Tongue (tissue), 3 donors: ENCODE measurements at places on chromosomes 13 and 19.
A peak's percentile ranks its signal among the peaks of the same experiment; 100 is the strongest.

DNA sequence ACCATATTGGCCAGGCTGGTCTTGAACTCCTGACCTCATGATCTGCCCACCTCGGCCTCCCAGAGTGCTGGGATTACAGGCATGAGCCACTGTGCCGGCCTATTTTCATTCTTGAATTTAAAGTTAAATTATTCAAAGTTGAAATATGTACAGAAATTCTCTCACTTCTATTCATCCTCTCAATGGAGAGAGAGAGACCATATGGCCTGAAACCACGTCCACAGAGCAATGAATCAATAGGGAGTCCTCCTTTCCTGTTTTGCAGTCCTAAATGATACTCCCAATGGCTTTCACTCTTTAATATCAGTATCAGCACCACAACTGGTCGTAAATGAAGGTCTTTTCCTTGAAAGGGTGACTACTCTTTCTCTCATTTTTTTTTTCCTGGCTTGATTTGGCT lies 30.5 kb upstream of the KCTD4 start:
- no peak for DNase-seq

GRCh38 chr19:16496613-16496983 lies 404 bp downstream of the C19orf44 start:
- no peak for DNase-seq

DNA sequence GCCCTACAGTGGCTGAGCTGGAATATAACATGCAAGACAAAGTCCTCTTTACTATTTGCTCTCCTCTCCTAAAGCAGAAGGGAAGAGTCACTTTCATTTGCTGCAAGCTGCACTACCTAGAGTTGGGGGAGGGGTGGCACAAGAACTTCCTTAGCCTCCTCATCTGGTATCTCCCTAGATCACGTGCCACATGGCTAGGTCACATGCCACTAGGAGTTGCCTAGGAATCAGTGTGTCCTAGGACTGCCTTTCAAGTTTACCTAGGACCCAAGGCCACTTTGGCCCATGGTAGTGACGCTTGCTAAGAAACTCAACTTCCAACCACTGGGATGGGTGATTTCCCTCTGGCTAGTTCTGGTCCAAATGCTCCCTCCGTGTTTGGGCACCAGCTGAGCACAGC lies 625.2 kb downstream of the DIAPH3 start:
- DNase-seq, result no peak

DNA sequence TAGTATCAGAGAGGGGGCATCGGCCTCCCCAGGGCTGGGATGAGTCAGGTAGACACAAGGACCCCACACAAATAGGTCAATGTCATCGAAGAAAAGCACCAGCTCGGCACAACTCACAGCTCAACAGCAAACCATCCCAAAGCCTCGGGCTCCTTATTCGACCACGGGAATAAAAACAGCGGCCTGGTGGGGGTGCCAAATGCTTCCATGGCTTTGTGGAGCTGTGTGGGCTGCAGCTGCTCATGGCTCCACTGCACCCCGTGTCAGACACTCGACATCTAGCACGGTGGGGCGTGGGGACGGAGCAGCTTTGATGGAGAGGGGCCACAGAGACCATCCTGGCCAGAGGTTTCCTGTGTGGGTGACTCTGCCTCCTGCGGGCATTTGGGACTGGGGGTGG lies 212.5 kb upstream of the SOX1 start:
- DNase-seq, result no peak

GRCh38 chr19:2724148-2724557 lies 3.0 kb upstream of the DIRAS1 start:
- no peak for DNase-seq

DNA sequence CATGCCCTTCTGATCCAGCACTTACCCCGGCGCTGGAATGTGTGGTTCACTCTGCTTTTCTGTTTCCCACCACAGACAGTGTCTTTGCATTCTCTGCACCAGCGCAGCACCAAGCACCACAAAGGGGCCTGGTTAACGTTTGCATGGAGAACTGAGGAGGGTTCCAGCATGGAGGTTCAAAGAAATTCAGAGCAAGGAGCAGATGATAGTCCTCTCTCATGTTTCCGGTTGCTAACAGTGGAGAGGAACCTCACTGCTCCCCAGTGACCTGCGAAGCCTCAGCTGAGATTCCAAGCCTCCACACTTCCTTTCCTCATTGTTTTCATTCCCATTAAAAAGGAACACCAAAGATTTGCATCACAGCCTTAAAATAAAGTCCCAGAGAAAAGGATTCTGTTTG lies 99.7 kb downstream of the STARD13 start:
- DNase-seq, result no peak

- no peak for DNase-seq
Measured at GRCh38 chr13:87093399-87093798, 577.8 kb upstream of the SLITRK5 start.

DNA sequence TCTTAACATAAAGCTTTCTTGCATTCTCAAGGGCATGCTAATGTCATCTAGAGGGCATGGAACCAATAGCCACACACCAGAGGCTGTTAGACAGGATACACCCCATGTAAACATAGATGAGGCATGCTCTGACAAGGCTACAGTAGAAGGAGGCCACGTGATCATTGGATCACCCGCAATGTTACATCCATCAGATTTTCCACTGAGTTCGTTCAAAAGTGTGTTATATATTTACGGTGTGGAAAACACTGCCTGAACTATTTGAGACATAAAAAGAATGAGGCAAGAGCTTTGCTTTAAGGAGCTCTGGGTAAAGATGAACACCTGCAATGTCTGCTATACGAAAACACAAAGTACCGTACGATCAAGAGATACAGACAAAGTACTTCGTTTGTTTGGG lies 817.5 kb upstream of the SLC10A2 start:
- DNase-seq, result peak; percentile 66

GRCh38 chr13:109146393-109146792 lies 517.0 kb downstream of the MYO16 start:
- DNase-seq, result no peak

GRCh38 chr13:69423844-69424243 lies 683.8 kb upstream of the ATXN8OS start:
- DNase-seq, result peak; percentile 3

DNA sequence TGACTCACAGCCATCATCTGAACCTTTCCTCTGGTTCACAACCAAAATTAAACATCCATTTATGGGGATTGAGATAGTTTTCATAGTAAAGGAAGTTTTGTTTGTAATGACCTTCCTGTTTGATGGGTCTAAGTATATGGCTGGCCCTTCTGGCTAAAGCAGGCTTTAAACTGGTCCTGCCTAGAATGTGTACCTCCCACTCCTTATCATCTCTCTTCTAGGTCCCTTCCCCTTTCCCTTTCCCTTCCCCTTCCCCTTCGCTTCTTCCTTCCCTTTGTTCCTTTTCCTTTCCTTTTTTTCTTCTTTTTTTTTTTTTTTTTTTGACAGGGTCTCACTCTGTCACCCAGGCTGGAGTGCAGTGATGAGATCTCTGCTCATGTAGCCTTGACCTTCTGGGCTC lies 35.6 kb downstream of the BBC3 start:
- DNase-seq, result no peak

DNA sequence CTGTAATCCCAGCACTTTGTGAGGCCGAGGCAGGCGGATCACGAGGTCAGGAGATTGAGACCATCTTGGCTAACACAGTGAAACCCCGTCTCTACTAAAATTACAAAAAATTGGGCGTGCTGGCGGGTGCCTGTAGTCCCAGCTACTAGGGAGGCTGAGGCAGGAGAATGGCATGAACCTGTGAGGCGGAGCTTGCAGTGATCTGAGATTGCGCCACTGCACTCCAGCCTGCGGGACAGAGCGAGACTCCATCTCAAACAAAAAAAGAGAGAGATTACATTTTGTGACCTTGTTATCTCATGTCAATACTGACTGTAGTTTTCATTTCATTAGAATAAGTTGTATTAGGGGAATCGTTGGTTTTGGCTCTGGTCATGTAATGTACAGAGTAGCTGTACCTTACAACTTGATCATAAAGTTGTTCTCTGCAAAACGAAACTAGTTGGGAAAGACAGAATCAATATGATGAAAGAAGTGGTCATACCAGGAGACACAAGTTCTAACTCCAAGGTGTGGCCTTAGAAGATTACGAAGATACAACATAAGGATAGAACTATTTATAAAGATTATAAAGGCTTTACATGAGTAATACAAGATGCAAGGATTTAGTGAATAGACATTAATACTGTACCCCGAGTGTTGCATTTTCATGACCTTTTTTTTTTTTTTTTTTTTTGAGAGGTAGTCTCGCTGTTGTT lies 15.3 kb downstream of the TMEM38A start:
- no peak for DNase-seq

DNA sequence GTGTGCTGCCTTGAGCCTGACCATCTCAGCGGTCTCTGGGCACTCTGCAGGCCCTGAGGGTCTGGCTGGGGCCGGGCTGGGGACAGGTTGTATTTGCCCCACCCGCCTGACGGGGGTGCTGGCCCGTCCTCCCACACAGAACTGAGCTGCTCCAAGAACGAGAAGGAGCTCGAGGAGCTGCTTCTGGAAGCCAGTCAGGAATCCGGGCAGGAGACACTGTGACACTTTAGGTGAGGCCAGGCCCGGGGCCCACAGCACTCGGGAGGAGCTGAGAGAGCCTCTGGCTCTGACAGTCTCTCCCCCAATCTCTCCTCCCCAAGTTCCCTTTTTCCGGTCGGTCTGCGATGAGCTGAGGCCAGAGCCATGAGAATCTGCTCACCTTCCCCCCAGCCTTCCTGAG lies 14.5 kb downstream of the NKPD1 start:
- DNase-seq, result no peak

- peak; percentile 37 for DNase-seq
Measured at GRCh38 chr19:43606569-43607229, 5.2 kb upstream of the SRRM5 start.

GRCh38 chr19:16394681-16395375 lies 70.2 kb downstream of the KLF2 start:
- DNase-seq, result no peak

GRCh38 chr13:51758691-51759090 lies 45.3 kb downstream of the DHRS12 start:
- DNase-seq, result no peak

DNA sequence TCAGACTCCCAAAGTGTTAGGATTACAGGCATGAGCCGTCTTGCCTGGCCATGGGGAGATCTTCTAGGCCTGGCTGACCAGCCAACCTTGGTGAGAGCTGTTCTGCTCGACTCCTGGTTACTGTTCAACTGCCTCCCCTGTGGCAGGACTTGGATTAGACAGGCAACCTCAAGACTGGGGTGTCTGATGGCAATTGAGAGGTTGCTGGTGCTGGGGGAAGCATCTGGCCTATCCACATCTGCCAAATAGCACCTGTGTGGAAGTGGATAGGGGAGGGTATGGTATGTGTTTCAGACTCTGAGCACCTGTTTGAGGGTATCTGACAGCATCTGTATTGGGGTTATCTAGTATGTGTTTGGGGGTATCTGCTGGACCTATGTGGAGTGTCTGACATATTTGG lies 44.7 kb downstream of the ARHGEF18 start:
- DNase-seq, result no peak

DNA sequence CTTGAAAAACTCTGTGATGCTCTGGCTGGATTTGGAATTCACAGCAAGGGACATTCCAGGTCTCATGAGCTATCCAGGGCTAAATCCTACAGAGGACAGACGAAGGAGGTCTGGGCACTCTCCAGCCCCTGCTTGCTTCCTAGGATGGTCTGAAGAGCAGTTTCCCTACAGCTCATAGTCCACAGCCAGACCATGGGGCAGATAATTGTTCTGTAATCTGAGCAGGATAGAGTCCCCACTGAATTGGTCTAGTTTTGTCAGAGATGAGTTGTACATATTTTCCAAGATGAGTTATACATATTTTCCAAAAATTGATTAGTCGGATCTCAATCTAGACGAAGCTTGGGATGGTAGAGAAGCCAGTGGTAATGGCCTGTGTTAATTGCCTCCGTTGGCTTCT lies 75.6 kb downstream of the C13orf42 start:
- no peak for DNase-seq

DNA sequence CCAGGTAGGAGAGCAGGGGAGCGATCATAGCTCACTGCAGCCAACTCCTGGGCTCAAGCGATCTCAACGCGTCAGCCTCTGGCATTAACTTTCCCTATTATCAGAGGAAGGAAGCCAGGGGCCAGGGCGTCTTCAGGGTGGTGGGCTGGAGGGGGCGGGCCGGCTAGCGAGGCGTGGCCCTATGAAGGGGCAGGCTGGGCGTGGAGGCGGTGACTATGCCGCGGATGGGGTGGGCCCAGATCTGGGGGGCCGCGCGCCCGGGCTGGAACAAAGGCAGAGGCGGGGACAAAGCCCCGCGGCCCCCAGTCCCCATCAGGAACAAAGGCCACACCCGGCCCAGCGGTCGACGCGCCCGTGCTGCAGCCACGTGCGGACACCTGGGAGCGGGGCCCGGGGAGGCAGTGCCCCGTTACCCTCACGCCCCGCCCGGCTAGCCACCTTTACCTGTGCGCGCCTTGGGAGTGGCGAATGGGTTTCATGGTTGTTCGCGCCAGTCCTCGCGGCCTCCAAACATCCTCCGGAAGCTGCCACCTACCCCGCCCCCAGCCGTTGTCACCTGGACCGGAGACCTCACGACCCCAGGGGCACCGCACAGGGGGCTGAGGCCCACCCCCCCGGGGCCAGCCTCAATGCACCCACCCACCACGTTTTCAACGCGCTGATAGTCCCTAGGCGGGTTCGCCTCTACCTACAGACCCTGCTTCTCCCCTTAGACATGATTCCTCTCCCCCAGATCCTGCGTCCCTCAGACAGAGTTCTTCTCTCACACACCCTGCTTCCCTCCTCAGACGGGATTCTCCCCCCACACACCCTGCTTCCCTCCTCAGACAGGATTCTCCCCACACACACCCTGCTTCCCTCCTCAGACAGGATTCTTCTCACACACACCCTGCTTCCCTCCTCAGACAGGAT lies 5.4 kb upstream of the TRIM28 start:
- DNase-seq, result peak; percentile 82

DNA sequence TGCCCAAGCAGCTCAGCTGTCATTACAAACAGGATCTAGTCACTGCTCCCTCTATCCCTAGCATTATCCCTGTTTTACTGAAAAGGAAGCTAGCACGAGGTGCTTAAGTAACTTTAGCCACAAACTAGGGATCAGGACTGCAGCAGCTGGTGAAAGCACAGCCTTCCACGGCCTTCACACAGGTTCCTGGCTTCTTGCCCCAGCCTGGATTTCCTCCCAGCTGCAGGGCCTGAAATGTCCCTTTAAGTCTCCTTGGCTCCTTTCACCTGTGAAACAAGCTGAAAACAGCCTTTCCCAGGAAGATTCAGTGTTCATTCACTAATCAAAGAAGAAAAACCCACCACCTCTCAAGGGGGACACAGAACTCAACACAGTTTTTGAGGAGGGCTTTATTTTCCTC lies 754.5 kb downstream of the DIAPH3 start:
- DNase-seq, result peak; percentile 95

DNA sequence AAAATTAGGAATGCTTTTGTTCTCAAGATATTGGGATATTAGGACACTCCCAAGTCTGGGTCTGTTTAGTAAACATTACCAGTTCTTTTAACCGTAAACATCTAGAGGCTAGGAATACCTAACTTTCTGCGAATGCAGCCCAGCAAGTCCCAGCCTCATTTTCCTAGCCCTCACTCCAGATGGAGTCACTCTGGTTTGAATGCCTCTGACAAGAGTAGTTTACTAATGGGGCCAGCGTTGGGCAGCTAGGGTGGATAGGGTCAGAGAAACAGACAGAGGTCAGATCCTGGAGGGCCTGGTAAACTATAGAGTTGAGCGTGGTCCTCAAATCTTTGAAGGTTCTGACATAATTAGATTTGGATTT lies 53.6 kb downstream of the WDFY2 start:
- no peak for DNase-seq
